Activated naive CD4-positive, alpha-beta T cell treated with anti-CD3 and anti-CD28 coated beads, Interleukin-2, amount 10 ng/mL, durations not matched to agents 5 hours and 36 hours (primary cell): ENCODE measurements at places on chromosomes 1 and 21. TPM values are rescaled to one million over a fixed set of nuclear protein-coding genes. Genes with fewer than 3 reads are reported as not detected.

Gene RASAL2
- total RNA-seq = not detected

Gene BOLA1
- 20.8 TPM for total RNA-seq

Gene GFI1
- 39.5 TPM for total RNA-seq

Gene CFHR1
- not detected for total RNA-seq

Gene CENPF
- 139 TPM for total RNA-seq

Gene PAPPA2
- 0.15 TPM for total RNA-seq

Gene RGS8
- not detected for total RNA-seq

Gene AGTRAP
- 39.3 TPM for total RNA-seq

Gene TRNP1
- total RNA-seq = 0.20 TPM

Gene REG4
- 2.2 TPM for total RNA-seq

Gene SLC45A1
- total RNA-seq = 0.25 TPM

Gene KRTAP10-9
- total RNA-seq = not detected

Gene ILDR2
- total RNA-seq = 4.9 TPM

Gene SV2A
- 17.3 TPM for total RNA-seq

Gene RGS4
- not detected for total RNA-seq

Gene MYOG
- not detected for total RNA-seq

Gene CLCA1
- total RNA-seq = not detected

Gene KLHL20
- total RNA-seq = 21.1 TPM

Gene OR2T29
- not detected for total RNA-seq

Gene CFHR3
- total RNA-seq = not detected

Gene ZNF644
- 56.7 TPM for total RNA-seq

Gene TAS1R1
- not detected for total RNA-seq

Gene SPRR1A
- not detected for total RNA-seq

Gene ARHGEF10L
- not detected for total RNA-seq

Gene NKAIN1
- not detected for total RNA-seq

Gene ANKRD35
- total RNA-seq = 0.10 TPM

Gene SUSD4
- total RNA-seq = 1.2 TPM

Gene RHD
- not detected for total RNA-seq

Gene CATSPERE
- 0.58 TPM for total RNA-seq

Gene SDC3
- 0.15 TPM for total RNA-seq

Gene DMAP1
- total RNA-seq = 41.0 TPM

Gene TAS1R2
- not detected for total RNA-seq

Gene CLCA4
- not detected for total RNA-seq

Gene HRNR
- total RNA-seq = not detected

Gene HMCN1
- total RNA-seq = under 0.01 TPM

Gene CHODL
- total RNA-seq = not detected

Gene SRGAP2C
- total RNA-seq = 24.6 TPM

Gene OR2G6
- total RNA-seq = not detected

Gene KLHDC9
- 0.63 TPM for total RNA-seq

Gene GPA33
- 8.4 TPM for total RNA-seq

Gene CD160
- total RNA-seq = not detected

Gene NHLH1
- 0.18 TPM for total RNA-seq

Gene GPR52
- 1.3 TPM for total RNA-seq

Gene ATAD3C
- 2.3 TPM for total RNA-seq

Gene NIPAL3
- total RNA-seq = 81.6 TPM

Gene SLC19A1
- 26.3 TPM for total RNA-seq

Gene ADCY10
- total RNA-seq = 0.05 TPM

Gene FGR
- total RNA-seq = 0.23 TPM

Gene CBR3
- total RNA-seq = 25.7 TPM

Gene FMO4
- total RNA-seq = 1.3 TPM

Gene TDRD5
- total RNA-seq = not detected

Gene MATN1
- total RNA-seq = not detected

Gene PGLYRP4
- total RNA-seq = not detected

Gene C1orf21
- total RNA-seq = 4.2 TPM

Gene AADACL4
- not detected for total RNA-seq

Gene CYYR1
- total RNA-seq = not detected

Gene HDAC1
- 194 TPM for total RNA-seq

Gene OR2AK2
- not detected for total RNA-seq
